Esophagus squamous epithelium (tissue), 5 donors: ENCODE measurements at places on chromosomes 5 and 9.

GRCh38 chr5:144844086-144844485, 673.4 kb downstream of the KCTD16 start:
- DNase-seq, result no peak

GRCh38 chr5:124661317-124662141, 84.9 kb downstream of the ZNF608 start:
- no peak for DNase-seq

DNA sequence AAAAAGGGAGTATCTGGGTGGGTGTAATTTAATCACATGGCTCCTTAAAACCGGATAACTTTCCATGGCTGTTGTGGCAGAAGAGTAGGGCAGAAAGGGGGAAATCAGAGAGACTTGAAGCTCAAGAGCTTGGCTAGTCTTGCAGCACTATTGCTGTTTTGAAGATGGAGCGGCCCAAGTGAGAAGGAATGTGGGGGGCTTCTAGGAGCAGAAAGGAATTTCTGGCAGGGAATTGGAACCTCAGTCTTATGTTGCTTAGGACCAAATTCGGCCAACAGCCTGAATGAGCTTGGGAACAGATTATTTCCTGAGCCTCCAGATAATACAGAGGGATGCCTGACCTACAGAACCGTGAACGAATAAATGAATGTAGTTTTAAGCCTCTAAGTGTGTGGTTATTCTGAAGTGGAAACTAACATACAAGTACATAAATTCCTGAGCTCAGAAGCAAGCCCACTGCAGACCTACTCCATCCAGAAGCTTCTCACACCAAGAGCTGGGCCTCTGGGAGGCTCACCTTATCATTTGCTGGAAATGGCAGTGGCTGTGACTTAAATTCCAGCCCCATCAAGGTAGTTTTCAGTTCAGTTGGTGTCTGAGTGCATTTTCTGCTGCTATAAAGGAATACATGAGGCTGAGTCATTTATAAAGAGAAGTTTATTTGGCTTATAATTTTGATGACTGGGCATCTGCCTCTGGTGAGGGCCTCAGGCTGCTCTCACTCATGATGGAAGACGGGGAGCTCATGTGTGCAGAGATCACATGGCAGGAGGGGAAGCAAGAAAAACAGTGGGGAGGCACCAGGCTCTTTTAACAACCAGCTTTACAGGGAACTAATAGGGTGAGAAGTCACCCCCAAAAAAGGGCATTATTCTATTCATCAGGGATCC, 15.3 kb upstream of the TMEM174 start:
- DNase-seq, result no peak

DNA sequence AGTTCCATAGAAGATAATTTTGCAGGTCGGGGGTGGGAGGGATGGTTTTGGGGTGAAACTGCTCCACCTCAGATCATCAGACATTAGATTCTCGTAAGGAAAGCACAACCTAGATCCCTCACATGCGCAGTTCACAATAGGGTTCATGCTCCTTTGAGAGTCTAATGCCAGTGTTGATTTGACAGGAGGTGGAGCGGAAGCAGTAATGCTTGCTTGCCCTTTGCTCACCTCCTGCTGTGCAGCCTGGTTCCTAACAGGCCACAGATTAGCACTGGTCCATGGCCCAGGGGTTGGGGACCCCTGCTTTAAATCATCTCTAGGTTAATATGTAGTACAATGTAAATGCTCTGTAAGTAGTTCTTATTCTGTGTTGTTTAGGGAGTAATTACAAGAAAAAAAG, 10.5 kb downstream of the SHISAL2B start:
- no peak for DNase-seq

GRCh38 chr5:39076101-39076756, 2.0 kb upstream of the RICTOR start:
- DNase-seq, result no peak

DNA sequence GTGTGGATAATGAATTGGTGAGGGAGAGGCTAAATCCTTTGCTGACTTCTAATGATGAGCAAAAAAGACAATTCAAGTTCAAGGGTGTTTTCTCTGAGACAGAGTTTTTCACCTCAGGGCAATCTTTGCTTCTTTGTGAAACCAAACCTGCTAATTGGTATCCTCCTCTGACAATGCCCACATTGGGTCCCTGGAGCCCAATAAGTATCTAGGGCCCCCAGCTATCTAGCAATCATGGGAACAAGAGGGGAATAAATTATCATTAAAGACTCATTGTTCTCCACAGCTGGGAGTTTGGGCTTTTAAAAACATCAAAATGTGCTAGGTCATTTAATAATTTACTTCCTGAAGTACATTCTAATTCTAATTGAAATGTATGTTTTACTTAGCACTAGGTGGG, 227.3 kb downstream of the TMEM167A start:
- DNase-seq, result no peak

- DNase-seq, result no peak
Observed at GRCh38 chr9:87201351-87201751, 254.0 kb upstream of the GAS1 start.

DNA sequence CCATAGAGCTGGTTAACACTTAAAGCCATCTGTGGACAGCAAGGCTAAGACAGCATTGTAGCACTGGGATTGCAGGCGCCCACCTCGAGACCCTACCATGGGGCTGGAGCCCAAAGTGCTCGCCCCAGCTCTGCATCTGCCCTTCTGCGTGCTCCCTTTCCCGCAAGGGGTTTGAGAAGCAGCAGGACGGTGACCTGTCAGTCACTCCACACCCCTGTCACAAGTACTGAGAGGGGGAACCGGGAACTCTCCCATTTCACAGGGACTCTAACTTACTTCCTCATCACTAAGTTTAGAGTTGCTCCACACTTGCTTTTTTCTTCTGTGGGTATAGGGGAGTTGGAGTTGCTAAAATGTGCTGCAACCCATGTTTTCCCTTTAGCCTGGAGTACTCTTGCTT, 273.2 kb downstream of the SMARCA2 start:
- DNase-seq, result no peak

GRCh38 chr9:136748666-136749611, 614 bp upstream of the LCN6 start:
- DNase-seq, result no peak

DNA sequence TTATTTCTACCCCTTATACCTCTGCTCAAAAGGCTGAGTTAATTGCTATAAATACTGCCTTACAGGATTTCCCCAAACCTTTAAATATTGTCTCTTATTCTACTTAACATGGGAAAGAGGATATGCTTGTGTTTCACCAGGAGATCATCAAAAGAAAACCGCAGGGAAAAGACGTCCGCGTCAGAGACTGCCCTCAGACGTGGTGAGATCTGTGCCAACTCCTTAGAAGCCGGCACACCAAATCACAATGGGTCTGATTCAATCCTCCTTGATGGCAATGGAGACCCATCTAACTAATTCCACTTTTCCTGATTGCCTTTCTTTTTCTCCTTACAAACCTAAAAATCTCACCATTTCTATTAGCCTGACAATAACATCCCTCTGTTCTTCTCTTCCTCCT, 55.0 kb downstream of the SH3PXD2B start:
- DNase-seq, result no peak
